ENCODE measurements at places on chromosomes 1 and 21.

DNA sequence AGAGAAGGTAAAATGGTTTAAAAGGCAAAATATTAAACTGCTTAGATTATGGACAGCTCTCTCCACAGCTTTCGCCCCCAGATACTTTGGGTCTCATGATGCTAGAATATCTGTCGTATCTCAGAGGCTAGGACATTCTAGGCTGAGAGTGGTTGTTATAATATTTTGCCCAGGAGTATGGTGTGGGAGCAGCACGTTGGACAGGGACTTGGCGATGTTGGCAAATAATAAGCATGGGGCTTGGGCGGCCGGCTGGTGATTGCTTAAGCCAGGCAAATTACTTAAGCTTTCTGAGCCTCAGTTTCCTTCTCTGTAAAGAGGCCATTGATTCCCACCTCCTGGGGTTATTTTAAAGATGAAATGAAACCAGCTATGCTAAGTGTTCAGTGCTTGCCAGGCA is 133.2 kb downstream of the ROR1 start:
- no peak for DNase-seq

GRCh38 chr21:21813289-21813688 is 815.1 kb downstream of the NCAM2 start:
- no peak for DNase-seq

- DNase-seq: no peak
Measured at GRCh38 chr1:221923929-221924598, 182.2 kb upstream of the DUSP10 start.

DNA sequence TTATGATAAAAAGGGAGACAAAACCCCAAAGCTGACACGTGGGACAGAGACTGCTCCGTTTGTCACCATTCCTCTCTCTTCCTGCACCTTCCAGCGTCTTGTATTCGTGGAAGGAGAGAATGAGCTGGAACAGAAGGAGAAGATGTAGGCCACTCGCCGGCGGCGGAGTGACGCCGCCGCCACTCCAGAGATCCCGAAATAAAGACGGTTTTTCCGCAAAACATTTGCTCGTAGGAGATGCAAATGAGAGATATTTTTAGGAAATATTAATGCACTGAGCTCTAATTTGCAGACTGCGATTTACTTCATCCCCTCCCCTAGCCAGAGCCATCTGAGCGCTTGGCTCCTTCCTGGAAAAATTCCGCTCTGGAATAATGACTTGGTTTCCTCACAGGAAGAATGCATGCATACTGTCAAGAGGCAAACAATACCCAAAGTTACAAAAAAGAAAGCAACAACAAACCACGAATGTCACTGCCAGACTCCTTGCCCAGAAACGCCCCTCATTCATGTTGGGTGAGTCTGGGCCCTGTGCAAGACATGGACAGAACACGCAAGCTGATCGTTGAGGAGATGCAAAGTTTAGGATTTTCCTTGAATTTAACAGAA is 18.0 kb upstream of the ADARB1 start:
- DNase-seq: no peak

GRCh38 chr1:85550784-85551516 is 29.6 kb upstream of the CCN1 start:
- no peak for DNase-seq

GRCh38 chr1:236808564-236809130 is 13.6 kb downstream of the MTR start:
- DNase-seq: no peak

DNA sequence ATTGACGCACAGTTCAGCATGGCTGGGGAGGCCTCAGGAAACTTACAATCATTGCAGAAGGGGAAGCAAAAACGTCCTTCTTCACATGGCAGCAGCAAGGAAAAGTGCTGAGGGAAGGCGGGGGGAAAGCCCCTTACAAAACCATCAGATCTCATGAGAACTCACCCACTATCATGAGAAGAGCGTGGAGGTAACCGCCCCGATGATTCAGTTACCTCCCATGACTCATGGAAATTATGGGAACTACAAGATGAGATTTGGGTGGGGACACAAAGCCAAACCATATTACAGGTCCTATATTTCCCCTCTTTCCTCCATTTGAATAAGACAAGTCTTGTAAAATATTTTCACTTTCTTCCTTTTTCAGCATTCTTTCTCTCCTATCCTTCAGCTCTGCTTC is 7.7 kb upstream of the TTLL7 start:
- DNase-seq: no peak

GRCh38 chr1:107251839-107252238 is 111.0 kb downstream of the NTNG1 start:
- no peak for DNase-seq

DNA sequence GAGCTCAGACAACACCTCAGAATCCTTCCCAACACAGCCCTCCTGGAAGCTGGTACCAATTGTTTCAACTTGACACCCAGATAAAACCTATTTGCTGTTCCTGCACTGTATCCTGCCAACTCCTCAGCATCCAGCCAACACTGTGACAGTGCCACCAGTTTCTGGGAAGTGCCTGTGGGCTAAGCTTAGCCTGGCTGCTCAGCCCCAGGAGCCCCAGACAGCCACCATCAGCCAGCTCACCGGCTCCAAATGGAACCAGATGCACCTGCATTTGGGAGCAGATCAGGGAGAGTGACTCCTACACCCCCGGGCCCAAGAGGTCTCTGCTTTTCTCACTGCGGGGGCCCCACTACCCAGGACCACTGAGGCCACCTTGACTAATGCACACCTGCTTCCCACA is 24.9 kb downstream of the KCNN3 start:
- no peak for DNase-seq

DNA sequence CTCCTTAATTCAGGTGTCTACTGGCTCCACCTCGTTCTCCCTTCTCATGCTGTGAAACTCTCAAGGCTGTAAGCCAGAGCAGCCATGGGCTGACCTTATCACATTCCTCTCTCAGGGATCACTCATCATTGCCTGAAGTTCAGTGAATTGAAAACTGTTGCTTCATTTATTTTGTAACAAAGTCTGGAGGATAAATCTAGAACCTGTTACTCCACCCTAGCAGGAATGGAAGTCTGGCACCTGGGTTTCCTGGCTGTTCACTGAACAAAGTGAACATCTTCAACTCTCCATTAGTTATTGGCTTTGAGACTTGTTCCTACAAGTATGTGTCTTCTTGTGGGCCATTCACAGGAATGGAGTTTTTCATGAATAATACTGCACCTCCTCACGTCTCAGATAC is 584.1 kb downstream of the PTPRU start:
- no peak for DNase-seq

GRCh38 chr1:20540281-20540680 is 12.1 kb upstream of the FAM43B start:
- DNase-seq: no peak

DNA sequence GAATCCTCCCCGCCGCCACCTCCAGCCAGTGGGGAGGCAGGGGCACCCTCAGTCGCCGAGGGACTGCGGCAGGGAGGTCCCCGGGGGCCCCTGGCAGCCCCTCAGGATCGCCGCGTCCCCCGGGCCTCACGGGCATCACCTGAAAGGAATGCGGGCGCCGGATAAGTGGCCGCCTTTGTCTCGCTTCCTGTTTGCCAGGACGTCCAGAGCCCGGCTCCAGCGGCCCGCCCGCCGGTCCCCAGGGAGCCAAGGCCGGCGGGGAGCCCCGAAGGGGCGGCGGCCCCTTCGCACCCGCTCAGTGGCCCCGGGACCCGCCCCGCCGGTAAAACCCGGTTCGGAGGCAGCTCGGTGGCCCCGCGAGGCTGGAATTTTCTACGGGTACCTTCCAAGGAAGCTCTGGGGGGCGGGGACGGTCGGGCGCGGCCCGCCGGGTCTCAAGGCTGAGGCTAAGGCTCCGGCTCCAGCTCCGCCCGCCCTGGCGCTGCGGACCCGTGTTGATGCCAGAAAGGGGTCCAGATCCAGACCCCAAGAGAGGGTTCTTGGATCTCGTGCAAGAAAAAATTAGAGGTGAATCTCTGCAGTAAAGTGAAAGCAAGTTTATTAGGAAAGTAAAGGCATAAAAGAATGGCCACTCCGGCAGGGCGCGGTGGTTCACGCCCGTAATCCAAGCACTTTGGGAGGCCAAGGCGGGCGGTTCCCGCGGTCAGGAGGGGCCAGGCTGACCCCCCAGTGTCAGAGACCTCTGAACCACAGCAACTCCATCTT is 12.6 kb downstream of the TINAGL1 start:
- no peak for DNase-seq

DNA sequence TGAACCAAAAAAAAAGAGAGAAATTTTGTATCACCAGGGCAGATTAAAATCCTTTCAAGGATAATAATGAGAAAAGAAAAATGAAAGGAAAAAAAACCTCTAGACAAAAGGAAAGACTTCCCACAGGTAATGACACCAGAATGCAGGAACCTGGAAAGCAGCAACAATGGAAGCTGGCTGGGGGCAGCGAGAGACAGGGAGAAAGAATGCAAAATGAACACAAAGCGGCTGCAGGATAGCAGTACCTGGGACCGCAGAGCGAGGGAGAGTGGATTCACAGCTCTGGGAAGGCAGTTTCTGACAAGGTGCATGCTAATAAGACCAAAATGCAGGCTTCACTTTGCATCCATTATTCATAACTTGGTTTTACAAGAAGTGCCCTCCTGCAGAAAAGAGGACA is 349.0 kb downstream of the SIPA1L2 start:
- DNase-seq: peak; percentile 45

DNA sequence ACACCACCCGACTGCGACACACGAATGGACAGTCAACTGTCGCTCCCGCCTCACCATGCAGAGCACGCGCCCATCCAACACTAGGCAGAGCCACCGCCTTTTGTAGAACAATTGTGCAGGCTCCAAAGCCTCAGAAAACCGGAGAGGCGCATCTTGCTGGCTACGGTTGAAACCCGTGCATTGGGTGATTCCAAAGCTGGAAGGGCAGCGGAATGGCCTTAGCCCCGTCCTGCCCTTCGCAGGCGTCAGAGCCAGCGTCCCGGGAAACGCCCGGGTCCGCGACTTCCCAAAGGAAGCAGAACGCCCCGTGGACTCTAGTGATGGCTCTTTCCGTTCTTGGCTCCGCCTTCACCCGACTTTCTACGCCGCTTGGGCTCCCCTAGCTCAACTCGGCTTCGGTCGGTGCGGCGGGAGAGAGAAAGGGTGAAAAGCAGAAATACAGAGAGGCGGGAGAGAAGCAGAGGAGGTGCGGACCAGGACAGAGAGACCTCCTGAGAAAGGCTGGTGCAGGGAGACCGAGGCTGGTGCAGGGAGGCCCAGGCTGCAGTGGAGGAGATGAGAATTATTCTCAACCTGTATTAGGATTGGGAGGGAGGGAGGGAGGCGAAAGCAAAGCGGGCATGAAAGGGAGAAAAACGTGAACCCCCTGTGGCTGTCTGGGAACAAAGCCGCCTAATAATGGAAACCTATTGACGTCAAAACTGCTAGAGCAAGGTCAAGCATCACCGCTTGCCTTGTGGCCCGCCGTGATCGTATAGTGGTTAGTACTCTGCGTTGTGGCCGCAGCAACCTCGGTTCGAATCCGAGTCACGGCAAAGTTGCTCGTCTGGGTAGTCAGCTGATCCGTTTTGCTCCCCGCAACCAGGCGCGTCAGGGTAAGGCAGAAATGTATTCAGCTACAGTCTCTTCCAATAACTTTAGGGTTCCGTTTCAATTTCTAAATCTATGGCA is 99.5 kb downstream of the PRKAB2 start:
- DNase-seq: no peak

Measured in iPS DF 6.9 (cell line).